ENCODE measurements at places on chromosomes 4 and X. TPM values are rescaled to one million over a fixed set of nuclear protein-coding genes. Genes with fewer than 3 reads are reported as not detected.

DNA sequence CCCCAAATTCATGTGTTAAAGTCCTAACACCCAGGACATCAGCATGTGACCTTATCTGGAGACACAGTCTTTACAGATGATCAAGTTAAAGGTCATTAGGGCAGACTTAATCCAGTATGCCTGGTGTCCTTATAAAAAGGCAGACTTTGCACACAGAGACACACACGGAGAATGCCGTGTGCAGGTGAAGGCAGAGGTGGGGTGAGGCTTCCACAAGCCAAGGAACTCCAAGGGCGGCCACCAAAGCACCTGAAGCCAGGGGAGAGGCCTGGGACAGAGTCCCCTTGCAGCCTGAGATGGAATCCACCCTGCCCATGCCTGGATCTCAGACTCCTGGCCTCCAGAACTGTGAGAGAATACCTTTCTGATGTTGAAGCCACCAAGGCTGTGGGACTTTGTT, 26.1 kb upstream of the SORCS2 start:
- DNase-seq: no peak

DNA sequence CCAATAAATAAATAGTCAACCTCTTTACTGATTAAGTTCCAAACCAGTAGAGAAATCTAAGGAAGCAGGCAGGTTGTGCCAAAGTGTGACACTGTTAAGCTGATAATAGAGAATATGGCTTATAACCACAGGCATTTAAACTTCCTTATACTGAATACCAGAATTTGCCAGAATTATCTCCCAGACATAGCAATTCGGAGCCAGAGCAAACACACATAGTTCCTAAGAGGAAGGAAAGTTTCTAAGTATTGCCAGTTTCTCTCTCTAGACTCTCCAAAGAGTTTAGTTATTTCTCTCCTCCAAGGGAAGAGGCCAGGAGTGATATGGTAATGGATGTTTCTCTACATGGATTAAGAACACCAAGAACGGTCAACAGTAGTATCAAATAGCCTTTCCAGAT, 191.7 kb upstream of the CPEB2 start:
- no peak for DNase-seq

DNA sequence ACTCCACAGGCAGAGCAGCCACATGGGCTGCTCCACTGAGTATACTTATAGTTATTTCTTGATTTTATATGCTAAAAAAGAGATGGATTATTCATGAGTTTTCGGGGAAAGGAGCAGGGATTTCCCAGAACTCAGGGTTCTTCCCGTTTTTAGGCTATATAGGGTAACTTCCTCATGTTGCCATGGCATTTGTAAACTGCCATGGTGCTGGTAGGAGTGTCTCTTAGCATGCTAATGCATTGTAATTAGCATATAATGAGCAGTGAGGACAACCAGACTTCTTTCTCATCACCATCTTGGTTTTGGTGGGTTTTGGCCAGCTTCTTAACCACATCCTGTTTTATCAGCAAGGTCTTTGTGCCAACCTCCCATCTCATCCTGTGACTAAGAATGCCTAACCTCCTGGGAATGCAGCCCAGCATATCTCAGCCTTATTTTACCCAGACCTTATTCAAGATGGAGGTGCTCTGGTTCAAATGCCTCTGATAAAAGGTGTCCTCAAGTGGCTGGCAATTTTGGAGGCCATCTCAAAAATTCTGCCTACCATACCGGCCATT, 213.0 kb upstream of the VEGFC start:
- no peak for DNase-seq

DNA sequence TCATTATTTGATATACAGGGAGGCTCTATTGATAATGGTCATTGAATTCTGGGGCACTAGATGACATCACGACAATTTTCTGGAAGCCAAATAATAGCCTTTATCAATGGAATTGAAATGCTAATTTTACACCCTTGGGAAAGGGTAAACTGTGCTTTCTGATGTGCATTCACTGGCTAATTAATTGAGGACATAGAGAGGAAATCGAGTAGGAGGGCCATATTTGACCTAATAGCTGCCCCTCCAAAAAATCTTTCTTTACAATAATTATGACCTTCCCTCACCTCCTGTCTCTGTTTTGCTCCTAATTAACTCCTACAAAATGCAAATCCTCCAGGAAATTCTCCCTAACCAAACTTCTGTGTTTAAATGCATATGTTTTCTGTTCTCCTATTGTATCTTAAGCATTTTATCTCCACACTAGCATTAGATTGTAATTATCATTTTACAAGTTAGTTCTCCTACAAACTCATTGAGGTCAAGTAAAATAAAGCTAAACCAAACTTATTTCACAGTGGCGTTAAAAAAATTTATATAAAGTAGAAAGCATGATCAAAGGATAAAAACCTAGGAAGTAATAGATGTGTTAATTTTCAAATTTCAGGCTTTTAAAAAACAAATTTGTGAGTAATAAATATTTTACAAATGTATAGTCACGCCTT, 1414.0 kb upstream of the AGA start:
- DNase-seq: no peak

- no peak for DNase-seq
These were observed 25.5 kb downstream of the SCARB2 start for GRCh38 chr4:76188149-76188548.

- DNase-seq: no peak
These were observed 96.6 kb downstream of the EVC2 start for GRCh38 chr4:5611750-5612149.

DNA sequence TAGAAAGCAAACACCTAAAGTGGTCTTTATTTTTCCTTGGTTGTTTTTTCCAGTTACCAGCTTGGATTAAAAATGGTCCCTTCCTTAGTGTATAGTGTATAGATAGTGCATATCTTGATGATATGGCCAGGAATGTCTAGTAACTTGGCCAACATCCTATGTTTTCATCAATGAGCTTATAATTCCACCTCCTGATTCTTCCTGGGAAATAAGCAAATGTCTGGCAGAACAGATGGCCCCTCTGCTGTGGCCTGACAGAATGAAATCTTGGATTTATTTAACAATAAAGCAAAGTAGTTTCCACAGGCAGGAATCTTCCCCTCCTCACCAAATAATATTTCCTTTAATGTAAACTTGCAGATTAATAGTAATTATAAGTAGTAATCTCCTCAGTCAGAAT, 6.1 kb downstream of the SCARB2 start:
- no peak for DNase-seq

DNA sequence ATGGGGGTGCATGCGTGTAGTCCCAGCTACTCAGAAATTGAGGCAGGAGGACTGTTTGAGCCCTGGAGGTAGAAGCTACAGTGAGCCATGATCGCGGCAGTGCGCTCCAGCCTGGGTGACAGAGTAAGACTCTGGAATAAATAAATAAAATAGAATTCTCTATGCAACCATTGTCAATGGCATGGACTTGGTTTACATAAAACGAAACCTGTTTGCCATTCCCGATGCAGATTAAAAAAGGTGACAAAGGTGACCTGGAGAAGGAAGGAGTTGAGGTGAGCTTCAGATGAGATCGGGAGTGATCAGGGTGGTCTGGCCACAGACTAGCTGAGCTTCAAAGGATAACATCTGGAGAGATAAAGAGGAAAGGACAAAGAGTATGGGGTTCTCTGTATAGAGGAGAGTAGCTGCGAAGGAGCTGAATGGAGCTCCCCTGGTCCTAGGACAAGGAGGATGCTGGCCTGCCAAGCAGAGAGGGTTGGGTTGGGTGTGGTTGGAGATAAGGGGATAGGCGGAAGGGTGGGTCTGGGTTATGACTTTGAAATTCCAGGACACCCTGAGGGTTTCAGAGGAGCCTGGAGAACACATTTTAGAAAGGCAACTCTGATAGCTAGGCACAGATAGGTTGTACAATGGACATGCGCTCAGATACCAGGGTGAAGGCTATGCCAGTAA, 98.6 kb downstream of the RBM47 start:
- peak; percentile 33 for DNase-seq

DNA sequence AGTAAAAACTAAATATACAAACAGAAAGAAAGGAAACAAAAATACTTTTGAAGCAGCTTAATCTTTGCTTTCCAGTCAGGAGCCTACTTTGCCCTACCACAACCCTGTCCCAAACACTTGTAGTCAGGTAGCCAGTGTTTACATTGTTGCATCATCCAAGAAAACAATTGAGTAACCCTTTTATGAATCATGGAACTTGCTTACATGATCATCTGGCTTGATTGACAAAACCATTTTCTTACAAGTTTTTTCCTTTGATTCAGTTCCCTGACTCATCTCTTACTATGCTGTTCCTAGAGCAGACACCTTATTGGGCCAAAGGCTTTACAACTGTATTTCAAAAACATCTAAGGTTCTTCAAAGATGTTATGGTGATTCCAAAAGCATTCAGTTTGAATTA, 740.1 kb downstream of the KLHL13 start:
- no peak for DNase-seq

- DNase-seq: no peak
These were observed 149.2 kb downstream of the STK32B start for GRCh38 chr4:5200513-5200912.

The PAGE5 gene
- not detected for total RNA-seq

DNA sequence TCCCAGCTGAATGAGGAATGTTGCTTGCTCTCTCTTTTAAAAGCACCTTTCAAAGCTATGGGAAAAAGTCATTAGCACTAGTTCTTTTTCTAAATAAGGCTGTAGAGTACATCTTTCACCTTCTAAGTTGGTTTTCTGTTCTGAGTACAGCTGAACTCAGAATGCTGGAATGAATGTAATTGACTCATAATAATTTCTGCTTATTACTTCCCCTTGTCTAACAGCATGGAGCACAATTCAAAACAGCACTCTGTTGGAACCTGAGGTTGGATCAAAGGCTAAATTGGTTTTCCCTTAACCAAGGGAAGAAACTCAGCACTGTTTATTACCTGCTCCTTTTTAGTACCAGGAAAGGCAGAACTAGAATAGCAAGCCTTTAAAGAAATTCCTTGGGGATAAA, 33.5 kb upstream of the CYP2U1 start:
- no peak for DNase-seq

DNA sequence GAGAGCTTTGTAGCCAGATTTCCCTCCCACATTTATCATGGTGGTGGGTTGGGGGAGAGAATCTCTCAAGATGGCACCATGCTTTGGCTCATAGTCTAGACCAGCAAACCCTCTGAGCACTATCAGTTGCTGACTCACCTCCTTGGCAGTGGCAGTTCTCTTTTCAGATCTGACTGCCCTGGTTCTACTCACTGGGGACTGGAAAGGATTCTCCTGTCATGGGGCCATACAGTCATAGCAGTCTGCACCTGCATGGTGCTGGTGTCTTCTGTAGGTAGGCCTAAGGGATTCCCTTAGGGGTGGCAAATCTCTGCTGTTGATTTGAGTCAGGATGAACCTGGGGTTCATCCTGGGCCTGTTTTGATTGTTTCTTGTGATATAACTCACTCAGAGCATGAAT, 2.6 kb downstream of the TEX13B start:
- DNase-seq: no peak

DNA sequence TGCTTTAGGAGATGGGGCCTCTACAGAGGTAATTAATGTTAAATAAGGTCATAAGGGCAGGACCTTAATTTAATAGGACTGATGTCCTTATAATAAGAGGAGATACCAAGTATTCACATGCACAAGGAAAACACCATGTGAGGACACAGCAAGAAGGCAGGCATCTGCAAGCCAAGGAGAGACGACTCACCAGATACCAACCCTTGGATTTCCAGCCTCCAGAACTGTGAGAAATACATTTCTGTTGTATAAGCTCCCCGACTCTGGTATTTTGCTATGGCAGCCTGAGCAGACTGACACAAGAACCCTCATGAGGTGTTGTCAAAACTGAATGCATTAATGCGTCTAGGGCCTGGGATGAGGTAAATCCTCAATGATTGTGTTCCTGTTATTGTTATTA, 56.2 kb upstream of the MAPK10 start:
- DNase-seq: no peak
